ENCODE measurements at places on chromosomes 7 and 10.

- DNase-seq, result no peak
These were observed 89.1 kb upstream of the SP4 start for GRCh38 chr7:21338728-21339164.

DNA sequence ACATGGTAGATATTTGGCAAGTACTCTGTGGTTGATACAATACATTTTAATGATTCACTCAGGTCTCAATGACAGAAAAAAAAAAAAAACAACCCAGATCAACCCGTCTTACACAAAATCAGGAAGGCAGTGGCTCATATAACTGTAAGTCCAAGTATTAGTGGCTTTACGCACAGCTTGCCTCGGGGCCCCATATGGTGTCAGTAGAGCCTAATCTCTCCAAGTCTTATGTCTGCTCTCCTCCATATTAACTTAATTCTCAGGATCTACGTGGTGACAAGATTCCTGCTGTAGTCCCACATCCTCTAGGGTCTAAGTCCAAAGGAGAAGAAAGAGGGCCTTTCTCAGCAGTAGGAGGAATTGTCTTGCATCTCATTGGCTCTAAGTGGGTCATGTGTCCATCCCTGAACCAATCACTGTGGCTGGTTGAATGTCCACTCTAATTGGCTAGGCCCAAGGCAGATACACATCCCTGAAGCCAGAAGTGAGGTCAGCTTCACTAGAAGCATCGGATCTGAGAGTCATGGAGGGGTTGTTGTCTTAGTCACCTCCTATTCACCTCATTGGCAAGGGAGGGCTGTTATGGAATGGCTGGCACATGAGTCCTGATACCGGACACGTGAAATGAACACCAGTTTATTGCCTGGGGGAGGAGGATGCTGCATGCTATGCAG is 20.5 kb upstream of the PLPP4 start:
- no peak for DNase-seq

GRCh38 chr7:113784956-113785355 is 133.9 kb downstream of the PPP1R3A start:
- no peak for DNase-seq

DNA sequence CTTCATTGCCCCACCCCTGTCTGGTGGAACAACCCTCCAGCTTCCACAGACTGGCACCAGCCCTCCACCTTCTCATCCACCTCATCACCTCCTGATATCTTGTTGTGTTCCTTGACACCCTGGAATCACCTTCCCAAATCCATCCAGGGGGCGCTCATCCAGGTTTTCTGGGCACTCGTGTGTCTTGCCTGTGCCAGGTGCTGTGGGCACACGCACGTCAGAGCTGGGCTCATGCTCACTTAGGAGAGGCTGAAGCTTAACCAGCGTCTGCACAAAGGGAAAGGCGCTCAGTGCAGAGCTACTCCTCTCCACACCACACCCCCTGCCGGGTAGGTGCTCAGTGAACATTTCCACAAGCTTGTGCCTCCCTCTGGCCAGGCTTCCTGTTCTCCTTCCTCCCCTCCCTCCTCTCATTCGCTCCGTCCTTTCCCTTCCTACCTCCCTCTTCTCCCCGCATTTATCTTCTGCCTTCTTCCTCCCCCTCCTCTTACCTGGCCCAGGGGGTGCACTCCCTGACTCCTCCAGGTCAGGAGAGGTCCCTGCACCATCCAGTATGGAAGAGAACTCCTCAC is 4.8 kb downstream of the ADCYAP1R1 start:
- DNase-seq, result no peak

- no peak for DNase-seq
These were observed 2.5 kb upstream of the VGF start for GRCh38 chr7:101167645-101168411.

GRCh38 chr7:21753071-21753470 is 192.6 kb downstream of the CDCA7L start:
- DNase-seq, result no peak

- no peak for DNase-seq
These were observed 18.8 kb downstream of the MRPS24 start for GRCh38 chr7:43850348-43851116.

DNA sequence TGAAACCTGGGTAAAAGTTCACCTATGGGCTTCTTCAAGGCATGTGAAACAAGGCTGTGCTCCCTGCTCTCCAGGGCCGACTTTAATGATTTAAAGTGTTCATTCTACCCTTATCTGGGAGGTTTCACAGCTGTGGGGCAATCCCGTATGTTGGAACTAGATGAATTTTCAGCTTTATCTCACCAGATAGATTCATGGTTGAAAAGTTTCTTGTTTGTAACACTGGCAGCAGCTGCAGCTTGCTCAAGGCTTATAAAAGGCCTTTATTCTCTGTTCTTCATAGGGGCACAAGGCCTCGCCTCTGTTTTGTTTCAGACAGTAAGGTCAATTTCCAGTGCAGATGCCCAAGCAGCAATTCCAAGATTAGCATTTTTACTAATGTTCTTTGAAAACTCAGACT is 70.4 kb upstream of the DNAJB12 start:
- DNase-seq, result no peak

DNA sequence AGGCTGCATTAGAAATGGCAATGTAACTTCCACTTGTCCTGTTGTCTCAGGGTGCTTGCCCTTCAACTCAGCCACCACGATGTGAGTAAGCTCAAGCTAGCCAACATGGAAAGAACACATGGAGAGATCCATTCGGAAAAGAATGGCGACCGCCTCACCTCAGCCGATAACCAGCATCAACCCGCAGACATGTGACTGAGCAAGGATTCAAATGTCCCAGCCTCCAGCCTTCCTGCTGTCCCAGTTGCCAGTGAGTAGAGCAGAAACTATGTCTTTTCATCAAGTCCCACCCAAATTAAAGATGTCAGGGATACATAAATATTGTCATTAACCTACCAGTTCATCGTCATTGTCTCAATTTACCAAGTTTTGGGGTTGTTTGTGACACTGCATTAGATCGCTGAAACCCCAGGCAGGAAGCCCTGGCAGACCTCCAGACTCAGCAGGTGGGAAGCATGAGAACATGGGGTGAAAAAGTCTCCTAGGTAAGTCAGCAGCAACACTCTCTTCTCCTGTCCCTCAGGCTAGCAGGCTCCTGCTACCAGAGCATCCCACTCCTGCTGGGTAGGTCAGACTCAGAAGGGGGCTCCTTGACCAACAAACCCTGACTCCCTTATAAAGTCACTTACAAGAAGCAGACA is 67.0 kb downstream of the OSBPL3 start:
- DNase-seq, result no peak

GRCh38 chr7:47488969-47489342 is 93.0 kb downstream of the TNS3 start:
- DNase-seq, result no peak

DNA sequence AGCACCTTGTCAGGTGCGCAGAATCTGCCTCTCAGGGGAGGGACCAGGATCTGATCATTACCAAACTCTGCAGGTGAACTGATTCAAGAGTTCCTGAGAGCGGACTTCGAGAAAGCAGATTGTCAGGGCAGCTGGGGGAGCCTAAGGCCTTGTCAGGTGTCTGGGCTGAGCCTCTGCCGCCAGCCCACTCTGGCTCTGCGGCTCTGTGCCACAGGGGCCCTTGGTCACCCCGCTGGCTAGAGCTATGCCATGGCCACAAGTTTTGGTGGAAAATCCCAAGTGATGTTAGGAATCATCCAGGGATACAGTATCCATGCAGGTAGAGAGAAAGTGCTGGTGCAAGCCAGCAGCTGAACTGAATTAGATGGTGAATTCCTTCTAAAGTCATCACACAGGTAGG is 4.2 kb downstream of the ADAMTS14 start:
- no peak for DNase-seq

DNA sequence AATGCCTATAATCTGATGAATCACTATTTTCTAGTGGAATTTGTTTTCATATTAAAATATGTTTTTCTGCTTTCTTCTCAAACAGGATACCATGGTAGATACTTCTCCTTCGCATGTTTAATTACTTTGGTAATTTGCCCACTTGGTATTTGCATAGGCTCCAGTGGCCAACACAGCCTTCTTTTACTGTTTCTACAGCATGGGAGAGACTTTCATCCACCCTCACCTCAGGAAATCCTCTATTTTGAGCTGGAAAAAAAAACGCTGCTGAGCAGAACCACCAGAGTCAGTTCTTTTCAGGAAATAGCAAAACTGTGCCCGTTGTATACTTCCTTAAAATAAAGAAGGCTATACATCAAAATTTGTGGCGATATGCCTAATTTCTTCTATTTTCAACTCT is 213.3 kb downstream of the MDFIC start:
- DNase-seq, result no peak

Measured in LNCaP clone FGC (cell line).